ENCODE measurements at places on chromosomes 2 and 18.

GRCh38 chr2:6653281-6653750 lies 212.4 kb downstream of the CMPK2 start:
- no peak for DNase-seq

GRCh38 chr18:9874728-9875127 lies 11.0 kb upstream of the TXNDC2 start:
- DNase-seq, result no peak

DNA sequence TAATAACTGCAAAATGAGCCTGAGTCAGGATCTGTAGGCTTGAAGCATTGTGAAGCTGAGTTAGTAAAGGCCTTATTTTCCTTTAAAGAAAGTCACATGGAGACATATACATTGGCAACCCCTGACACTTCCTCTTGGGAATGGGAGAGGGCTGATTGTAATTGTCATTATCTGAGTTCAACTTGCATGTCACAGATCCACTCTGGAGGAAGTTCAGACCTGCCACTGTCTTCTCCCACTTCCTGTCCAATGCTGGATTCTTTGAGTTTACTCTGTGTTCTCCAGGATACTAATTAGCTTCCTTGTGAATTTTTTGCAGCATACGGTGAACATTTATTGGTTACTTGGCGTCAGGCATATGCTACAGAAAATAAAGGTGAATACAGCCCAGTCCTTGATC lies 34.1 kb downstream of the SMARCAL1 start:
- no peak for DNase-seq

GRCh38 chr2:104658904-104659591 lies 194.9 kb upstream of the POU3F3 start:
- DNase-seq, result no peak

DNA sequence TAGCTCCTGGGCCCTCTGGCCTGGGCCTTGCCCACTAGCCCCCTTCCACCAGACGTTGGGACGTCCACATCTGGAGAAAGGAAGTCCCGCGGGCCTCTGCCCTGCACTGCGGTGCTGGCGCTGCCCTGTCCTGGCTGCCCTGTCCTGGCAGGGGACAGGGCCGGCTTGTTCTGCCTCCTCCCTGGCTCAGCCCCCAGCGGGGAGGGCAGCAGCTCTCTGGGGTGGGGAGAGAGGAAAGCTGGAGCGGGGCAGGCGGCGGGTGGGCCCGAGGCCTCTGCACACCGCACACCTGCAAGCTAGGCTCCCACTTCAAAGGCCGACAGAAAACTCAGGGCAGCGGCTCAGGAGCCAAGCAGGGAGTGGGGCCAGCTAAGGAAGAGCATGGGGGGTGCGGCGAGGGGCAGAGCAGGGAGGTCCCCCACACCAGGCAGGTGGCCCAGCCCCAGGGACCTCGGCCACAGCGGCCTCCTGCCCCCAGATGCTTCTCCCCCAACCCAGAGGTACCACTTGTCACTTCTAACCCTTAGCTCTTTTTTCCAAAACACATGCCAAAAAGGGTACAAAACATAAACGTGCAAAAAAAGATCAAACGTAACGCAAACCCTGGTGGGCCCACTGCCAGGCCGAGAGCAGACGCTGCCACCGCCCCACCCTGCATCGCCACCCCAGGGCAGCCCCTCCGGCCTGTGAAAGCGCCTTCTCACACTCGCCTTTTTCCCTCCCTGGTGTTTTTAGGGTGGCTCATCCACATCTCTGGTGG lies 13.5 kb downstream of the SNED1 start:
- no peak for DNase-seq

DNA sequence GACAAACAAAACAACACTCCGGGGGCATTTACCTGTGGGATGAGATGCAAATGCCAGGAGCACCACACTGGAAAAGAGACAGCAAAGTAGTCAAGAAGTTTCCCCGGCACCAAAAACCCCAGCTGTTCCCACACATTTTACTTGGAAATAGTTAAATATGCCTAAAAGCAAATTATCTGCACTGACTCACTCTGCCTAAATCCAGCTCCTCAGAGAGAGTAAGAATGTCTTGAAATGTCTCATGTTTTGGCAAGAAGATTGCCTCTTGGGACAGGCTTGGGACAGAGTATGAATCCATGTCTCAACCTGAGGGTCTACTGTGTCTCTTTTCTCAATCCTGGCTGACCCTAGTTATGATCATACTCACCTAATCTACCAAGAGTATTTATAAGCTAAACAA lies 87.5 kb upstream of the RIOK3 start:
- no peak for DNase-seq

GRCh38 chr18:24633121-24633520 lies 172.7 kb downstream of the HRH4 start:
- no peak for DNase-seq

DNA sequence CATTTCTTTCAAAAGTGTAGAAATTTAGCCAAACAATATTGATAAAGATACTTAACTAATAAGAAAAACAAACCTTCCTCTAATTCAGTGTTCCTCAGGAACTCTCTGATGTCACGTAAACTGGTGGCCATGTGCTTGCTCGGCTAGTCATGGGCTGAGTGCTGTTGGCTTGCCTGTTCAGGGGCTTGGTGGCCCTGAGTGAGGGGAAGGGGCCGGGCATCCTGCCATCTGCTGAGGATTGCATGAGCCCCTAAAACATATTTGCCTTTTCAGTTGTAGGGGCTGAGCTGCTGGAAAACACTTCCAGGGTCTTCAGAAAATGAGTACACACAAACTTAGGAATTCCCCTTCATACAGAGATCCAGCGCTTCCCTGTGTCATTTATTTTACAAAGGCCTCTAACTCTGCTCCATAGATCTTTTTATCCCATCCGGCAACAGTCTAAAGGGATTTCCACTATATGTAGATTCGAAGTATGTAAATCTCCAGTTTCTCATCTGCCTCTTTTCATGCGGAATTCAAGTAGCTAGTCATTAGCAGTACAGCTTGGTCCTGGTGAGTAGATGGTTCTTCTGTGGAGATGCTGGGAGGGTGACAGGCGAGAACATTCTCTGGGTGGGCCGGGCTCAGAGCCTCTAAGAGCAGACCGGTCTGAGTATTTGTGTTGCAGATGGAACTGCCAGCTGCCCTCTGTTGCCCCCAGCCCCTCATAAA lies 20.1 kb upstream of the NFATC1 start:
- DNase-seq, result no peak

GRCh38 chr2:19762959-19763605 lies 138.7 kb downstream of the TTC32 start:
- no peak for DNase-seq

DNA sequence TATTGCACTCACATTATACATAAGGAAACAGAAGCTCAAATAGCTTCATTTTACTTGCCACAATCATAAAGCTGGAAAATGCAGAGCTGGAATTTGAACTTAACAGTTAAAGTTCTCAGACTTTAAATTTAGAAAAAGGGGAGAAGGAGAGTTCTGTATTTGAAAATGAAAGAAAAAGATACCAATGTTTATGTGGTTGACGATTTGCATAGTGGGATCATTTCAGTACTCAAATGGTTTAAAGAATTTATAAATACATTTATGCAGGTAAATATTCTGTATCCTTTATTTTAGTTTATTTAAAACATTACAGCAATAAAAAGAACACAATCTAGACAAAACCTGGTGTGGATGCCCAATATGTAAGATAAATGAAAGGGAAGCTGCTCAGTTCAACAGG lies 25.5 kb upstream of the STAT4 start:
- DNase-seq, result no peak

DNA sequence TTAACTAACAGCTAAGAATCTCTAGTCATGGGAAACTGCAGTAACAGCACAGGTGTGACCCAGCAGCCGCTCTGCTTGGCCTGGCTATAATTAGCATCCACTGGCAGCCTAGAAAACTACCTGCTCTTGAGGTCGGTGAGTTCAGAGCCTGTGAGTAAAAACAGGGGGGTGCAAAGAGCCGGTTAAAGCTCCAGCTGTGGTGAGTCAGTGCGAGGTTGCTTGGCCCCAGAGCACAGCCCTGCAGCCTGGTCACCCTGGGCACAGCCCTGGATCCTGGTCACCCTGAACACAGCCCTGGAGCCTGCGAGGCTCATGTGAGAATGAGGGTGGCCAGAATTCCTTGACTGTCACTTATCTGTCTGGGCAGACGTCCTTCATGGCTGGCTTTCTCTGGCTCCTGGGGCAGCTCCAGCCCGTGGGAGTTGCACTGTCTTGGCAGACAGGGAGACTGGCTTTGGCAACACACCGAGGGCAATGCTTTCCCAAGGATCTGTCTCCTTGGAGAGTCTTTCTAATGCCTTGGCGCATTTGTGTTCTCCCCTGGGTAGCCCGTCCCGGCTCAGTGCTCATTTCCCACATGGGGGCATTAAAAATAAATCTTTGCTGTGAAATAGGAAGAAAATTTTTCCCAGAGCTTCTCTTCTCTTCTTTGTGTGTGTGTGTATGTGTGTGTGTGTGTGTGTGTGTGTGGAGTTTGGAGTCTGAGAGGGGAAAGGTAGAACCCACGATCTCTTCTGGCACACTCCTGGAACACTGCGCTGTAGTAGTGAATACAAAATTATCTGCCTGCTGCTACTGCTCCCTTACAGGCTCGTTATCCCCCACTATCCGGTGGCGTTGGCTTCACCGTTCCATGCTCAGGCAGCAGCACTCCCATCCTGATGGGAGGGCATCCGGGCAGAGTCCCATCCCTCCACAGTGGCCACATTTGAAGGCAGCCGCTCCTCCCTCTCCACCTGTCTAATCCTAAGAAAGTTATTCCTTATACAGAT lies 250.2 kb upstream of the MEX3C start:
- DNase-seq, result no peak

GRCh38 chr18:54871231-54871630 lies 43.0 kb downstream of the RAB27B start:
- no peak for DNase-seq

- no peak for DNase-seq
Observed at GRCh38 chr18:33557706-33558105, 20.3 kb upstream of the ASXL3 start.

DNA sequence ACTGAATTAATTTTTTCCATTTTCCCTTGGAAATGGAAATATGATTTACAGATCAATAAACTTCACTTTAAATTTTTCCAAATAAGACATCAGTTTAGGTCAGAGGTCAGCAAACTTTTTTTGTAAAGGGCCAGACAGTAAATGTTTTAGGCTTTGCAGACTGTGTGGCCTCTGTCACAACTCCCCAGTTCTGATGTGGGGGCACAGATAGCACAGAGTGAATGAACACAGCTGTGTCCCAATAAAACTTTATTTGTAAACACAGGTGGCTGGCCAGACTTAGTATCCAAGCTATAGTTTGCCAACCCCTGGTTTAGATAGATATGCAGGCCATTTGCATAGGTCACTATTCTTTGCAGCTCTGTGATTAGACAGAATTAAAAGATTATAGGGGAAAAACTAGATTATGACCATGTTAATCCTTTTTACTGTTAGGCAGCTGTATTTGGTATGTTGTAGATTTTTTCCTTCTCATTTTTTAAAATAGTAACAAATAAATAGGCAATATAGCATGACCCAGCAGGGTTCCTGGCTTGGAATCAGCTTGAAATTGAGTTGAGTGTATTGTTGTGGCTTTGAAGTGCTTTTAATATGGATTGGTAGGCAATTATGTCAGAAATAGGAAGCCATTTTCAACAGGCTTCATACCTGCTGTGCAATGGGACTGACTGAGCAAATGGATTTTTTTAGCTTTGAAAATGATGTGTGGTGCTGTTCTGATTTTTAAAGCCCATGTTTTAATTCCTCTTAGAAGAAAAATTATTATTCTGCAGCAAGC lies 59.7 kb downstream of the WDSUB1 start:
- DNase-seq, result no peak

GRCh38 chr18:8478166-8478967 lies 130.9 kb upstream of the RAB12 start:
- DNase-seq, result peak; percentile 90

- DNase-seq, result no peak
Observed at GRCh38 chr18:44453505-44453904, 227.2 kb upstream of the SETBP1 start.

All from Karpas-422 (cell line).